Upper lobe of right lung (tissue), 1 donor: ENCODE measurements at places on chromosomes 5 and 9.

DNA sequence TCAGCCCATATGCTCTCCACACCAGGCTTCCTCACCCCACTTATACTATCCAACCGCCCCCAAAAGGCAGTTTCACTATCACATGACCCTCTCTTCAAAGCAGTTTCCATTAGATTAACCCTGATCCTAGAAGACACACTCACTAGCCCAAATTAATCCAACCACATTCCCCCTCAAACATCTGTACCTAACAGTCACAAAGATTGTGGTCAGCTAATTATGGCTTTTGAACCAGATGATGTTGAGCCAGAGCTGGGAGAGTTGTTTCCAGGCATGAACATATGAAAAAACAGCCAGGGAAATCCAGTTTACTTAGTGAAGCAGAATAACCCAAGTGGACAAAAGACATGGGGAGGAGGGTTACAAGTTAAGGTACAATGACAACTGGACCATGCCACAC, 131.2 kb downstream of the SPOCK1 start:
- no peak for DNase-seq

DNA sequence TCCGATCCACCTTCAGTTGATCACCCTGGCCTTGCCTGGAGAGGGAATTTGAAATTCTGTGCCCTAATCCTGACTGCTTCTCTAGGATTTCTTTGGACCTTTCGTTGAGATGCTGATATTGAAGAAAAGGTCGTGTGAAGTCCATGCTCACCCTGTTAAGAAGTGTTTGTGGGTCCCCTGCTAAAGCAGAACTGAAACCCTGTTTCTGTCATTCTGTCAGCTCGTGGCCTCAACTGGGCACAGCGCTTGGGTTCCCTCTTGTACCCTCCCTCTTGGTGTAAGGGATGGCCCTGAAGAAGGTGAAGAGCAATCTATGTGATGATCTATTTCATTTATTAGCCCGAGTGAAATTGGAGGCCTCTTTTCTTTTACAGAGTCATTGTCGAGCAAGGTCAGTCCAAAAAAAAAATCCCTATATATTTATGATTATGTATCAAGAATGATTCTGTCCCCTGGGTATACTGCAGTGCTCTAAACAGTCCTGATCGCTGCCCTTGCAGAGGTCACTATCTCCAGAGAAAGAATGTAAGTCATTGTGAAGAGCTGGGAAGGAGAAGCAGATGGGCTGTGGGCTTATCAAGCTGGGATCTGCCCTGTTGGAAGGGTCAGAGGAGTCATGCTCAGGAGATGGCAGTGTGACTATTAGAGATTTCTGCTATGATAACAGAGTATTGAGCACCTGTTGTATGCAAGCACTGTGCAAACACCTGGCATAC, 56.1 kb downstream of the WWC1 start:
- no peak for DNase-seq

DNA sequence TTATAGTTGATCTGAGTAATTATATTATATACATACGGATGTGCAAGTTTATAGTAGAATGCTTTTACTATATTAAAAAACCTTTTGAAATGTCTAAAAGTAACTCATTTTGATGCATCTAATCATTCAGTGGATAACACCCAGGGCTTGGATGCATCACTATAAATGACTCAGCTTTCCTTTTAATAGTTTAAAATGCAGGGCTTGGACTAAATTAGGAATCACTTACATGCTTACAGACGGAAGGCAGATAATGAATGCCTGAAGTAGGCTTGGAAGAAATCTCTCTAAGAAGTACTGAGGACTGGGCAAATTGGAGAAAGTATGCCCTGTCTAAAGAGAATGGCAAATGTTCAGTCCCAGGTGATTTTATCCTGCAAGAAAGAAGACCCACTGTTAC, 362.5 kb upstream of the CCNH start:
- no peak for DNase-seq

- no peak for DNase-seq
These were observed 207.3 kb downstream of the TMEM38B start for GRCh38 chr9:105901514-105902109.

DNA sequence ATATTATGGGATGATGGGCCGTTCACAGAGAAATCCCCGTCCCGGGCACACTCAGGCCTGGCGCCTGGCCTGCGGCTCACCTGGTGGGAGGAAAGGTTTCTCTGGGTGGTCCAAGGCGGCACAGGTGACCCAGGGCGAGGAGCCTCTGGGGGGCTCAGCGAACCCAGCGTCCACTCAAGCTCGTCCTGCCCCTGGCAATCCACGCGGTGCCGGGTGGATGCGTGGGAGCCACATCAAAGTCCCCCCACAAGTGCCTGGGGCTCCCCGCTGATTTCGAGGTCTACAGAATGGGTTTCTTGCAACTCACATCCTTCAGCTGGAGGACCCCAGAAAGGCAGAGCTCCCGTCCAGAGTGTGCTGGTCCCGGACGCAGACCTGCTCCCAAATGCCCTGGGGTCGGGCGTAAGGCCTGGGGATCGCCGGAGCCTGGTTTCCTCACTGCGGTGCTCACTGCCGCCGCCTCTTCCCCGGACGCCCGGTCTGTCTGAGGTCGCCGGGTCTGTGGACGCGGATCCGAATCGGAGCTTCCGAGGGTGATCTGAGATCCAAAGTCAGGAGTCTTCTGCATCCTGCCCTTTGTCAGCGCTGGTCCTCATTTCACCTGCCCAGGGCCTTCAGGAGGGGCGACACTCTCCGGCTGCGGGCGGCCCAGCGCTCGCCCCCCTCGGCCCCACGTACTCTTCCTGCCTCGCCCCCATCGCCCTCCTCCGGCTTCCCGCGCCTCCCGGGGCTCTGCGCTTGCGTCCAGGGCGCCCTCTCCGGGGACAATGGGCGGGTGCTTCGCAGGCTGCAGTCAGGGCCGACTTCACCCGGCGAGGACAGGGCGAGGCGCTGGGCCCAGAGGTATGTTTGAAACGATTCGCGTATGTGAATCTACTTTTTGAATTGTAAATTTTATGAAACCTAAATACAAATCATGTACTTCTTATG, 20.0 kb upstream of the RUFY1 start:
- peak; percentile 83 for DNase-seq

DNA sequence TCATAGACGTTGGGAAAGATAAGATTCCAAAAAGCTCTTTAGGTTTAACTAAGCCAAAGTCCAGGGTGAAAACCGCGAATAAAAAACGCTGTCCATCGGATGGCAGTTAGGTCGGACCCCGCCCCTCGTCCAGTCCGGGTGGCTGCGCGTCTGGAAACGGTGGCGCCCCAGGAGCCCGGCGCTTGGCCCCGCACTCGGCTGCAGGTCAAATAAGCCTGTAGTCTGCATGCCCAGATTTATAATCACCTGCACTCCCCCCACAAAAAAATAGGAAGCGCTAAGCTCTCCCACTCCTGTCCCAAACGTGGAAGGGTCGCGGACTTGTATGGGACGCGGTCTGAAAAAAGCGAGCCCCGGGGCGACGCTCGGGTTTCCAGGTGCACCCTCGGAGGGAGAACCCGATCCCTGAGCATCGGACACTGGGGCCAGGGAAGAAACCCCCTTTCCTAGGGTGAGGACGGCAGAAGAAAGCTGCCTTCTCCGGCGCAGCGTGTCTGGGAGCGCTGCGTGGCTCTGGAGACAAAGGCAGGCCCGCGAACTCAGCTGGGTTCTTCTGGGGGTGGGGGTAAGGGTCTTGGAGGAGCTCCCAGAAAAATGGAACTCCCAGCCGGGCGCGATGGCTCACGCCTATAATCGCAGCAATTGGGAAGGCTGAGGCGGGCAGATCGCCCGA, 923 bp upstream of the ZBTB5 start:
- DNase-seq, result peak; percentile 82

DNA sequence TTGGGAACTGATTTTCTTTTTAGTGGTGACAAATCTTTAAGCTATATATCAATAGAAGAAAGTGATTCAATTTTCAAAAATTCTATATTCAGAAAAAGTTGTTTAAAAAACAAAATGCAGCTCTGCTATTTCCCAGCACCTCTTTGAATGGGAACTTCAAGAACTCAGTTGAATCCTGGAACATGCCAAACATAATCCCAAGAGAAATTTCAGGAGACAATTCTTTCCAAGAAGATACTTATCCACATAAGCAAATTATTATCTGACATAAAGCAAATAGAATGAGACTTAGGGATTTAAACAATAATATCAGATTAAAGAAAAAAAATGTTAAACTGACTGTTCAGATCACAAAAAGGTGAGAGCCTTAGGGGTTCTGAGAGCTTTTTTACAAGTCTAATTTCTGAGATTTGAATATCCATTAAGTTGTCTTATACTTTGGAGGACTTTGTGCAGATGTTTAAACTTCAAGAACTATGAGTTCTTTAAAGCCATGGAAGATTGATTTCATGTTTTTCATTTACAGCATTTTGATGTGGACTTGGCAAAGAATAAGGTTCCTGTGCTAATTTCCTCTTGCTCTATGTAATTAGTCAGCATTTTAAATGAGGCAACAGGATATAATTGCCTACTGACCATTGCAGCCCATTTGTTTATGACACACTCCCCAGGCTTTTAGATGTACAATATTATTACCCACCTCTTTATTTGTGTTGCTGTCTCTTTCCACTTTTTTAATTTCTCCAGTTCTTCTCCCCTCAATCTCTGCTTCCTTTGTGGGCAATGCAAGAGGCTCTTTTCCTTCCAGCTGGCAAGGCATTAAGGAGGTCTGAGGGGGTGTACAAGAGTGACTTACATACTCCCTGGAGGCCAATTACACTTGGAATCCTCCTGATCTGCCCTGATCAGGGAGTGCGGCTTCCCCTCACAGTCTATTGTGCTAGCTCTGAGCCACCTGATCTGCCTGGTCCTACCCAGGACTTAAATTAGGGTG, 419.1 kb downstream of the NR2F1-AS1 start:
- DNase-seq, result no peak

DNA sequence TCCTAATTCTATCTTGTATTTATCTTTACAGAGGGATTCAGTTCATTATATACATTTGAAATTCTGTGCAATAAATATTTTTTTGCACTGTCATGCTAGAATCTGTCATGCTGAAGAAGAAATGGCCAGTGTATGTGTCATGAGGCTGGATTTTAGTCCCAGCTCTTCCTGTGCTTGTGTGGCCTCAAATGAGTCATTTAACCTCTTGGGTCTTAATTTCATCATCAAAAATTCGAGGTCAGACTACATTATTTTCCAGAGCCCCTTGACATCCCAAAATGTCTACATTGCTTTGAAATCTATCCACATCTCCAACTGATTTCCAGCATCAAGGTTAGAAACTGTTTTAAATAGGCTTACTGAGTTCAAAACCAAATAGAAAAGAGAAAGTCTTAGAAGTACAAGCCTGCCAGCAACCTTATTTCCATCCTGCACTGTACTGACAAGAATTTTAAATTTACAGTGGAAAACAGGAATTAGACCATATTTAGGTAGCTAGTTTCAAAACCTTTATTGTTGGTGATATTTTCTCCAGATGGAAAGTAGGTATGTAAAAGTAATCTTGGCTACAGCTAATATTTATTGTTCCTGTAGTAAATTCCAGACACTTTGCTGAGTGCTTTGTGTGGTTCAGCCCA, 96.7 kb upstream of the MAMDC2 start:
- DNase-seq, result no peak

GRCh38 chr5:142012792-142013388, at the start of gene GNPDA1:
Gene GNPDA1, minus strand, starts transcription at chr5:142013027. Its CDS starts 992 bp downstream, at chr5:142012035.
- DNase-seq, result peak; percentile 93

DNA sequence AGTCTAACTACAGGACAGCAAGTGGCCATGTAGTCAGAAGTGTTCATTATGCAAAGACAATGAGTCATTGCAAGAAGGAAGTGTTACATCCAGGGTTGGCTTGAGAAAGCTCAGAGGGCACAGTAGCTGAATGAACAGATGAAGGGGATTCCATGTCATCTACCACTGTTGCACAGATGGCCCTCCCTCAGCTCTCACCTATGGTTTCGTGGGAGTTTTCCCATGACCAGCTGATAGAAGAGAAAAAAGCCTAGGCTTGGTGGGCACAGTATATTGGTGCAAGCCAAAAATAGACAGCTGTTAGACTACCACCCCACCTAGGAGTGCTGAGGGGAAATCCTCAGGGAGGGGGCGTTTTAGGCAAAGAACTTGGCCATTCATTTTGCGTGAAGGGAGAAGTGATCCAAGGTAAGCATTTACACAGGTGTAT, 217.0 kb downstream of the DMRT2 start:
- no peak for DNase-seq

DNA sequence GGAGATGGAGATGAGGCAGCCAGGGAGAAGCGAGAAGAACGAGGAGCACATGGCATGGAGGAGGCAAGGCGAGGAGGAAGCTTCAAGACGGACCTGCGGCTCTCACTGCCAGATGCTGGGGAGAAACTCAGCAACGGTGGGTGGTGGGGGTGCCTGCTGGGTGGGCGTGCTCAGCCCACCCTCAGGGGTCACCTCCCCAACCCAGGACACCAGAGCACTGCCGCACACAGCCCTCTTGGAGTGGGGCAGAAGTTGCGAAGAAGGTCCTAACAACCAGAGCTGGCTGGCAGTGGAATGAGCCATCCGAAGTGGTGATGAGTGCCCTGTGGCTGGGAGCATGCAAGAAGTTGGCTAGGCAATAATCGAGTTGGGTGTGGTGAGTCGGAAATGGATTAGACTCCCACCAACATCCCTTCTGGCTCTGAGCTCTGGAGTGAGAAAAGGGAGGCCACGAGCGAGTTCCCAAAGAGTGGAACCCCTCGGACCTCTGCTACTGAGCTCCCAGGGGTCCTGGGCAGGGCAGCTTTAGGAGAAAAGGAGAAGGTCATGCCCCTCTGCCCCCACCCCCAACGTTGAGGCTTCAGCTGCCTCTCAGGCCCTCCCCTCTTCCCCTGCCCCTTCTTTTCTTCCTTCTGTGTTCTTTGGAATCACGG, 212.7 kb upstream of the MVB12B start:
- DNase-seq, result peak; percentile 58

DNA sequence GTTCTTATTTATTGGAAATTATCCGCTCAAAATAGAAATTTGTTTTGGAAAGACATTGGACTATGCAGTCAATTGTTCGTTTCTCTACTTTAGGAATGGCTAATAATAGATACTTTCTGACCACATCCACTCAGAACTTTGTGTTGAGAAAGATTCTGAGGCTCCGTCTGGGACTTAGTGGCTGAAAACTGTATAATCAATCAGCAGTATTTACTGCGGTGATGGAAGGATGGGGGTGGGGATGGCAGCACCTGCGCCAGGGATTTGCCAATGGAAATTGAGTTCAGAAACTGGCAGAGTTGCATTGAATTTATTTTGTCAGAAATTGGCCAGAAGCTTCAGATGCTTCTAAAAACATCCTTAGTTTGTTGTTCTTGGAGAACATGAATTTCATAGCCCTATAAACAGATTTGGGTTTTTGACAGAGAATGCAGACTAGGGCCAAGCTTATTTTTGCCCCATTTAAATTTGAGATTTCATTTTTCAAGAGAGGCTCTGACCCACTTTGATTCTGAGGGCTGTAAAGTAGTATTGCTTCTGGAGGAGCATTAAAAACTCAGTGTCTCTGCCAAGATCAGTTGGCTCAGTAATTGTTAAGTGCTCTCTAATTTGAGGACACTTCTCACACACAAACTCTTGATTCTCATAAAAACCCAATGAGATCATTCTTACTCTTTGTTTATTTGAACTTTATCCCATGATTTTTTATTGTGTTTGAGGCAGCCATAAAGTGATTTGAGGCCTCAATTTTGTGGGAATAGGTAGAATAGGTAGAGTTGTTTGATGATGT, 215.1 kb downstream of the CD180 start:
- no peak for DNase-seq
